Stimulated activated CD8-positive, alpha-beta memory T cell treated with anti-CD3 and anti-CD28 coated beads, Interleukin-15, amount 100 ng/mL, for 24 hours (primary cell): ENCODE measurements at places on chromosomes 13 and 19.

GRCh38 chr13:43822969-43823368 lies 36.2 kb upstream of the ENOX1 start:
- DNase-seq: no peak

DNA sequence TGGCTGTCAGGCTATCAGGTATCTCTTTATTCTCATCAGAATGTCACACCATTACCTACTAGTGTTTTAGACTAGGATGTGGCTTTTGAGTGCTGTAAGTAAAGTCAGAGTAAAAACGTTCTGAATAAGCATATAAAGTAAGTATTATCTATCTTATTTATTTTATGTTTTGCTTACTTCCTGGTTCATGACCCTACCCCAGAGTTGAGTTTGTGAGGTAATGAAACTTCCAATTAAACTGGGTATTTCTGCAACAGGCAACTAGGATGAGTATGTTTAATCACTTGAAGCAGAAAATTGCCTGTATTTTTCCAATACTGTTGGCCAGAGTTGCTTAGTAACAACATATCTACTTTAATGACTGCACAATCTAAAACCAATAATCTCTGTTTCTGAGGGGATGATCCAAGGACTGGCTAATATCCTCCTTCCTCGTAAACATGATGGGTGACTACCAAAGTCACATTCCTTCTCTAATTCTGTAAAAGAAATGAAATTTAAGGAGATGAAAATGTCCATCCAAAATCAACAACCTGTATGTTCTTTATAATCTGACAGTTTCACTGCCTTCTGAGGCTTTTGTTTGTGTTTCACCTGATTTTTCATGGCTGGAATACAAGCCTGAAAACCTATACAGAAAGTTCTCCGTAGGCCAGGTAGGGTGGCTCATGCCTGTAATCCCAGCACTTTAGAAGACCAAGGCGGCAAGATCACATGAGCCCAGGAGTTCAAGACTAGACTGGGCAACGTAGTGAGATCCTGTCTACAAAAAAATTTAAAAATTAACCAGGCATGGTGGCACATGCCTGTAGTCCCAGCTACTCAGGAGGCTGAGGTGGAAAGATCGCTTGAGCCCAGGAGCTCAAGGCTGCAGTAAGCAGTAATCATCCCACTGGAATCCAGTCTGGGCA lies 83.1 kb downstream of the ABCC4 start:
- DNase-seq: no peak

DNA sequence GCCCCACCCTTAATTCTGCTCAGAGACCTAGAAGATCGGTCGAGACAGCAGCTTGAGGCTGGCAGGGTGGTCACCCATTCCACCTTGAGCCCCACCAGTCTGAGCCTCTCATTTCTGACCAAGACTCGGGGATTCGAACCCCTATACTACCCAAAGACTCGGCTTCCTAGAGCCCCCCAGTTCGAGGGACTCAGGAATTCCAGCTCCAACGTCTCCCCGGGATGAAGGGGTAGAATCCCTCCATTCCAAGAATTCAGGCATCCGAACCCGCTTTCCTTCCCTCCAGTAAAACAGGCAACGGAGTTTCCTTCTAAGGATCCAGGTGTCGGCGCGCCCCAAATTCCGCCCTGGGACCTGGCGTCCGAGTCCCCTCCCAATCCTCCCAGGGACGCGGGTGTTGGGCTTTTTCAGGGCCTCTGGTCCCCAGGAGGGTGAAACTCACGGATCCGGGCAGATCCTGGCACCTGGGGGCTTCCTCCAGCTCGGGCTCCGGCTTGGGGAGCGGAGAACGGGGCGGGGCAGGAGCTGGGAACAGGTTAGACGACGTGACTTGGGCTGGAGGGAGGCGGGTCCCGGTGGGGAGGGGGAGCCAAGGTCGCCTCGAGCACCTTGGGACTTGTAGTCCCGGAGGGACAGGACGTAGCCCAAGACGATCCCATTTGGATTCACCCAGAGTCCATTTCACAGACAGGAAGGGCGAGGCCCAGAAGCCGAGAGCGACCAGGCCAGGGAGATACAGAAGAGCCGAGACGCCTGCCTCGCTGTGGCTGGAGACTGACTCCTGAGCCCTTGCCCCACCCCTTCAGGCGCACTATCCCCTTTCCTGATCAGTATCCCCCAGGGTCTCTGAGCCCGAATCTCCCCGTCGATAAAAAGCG lies at the start of gene PPP1R13L:
TSS of gene PPP1R13L (minus strand) at position 513 of the 878 bp plus-strand sequence. CDS start 6,751 bp downstream, outside the sequence.
- no peak for DNase-seq

GRCh38 chr13:113862191-113862930 lies 1.5 kb downstream of the GAS6 start:
- no peak for DNase-seq

DNA sequence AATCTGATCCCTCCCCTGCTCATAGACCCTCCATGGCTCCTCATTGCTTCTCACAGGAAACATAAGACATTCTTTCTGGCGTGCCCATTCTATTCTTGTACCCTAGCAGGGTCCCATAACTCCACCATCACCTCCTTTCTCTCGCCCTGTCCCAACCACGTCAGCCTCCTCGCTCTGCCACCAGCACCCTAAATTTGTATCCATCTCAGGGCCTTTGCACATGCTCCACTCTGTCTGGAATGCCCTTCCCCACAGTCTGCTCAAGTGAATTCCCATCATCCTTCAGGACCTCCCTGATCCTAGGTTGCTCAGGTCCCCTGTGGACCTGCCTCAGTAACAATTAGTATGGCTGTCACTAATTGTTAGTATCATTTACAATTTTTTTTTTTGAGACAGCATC lies 10.5 kb downstream of the B3GNT3 start:
- DNase-seq: no peak

- DNase-seq: no peak
Measured at GRCh38 chr19:46963093-46963734, 56.4 kb upstream of the NPAS1 start.

GRCh38 chr13:32824675-32825074 lies 191.5 kb upstream of the KL start:
- DNase-seq: no peak

DNA sequence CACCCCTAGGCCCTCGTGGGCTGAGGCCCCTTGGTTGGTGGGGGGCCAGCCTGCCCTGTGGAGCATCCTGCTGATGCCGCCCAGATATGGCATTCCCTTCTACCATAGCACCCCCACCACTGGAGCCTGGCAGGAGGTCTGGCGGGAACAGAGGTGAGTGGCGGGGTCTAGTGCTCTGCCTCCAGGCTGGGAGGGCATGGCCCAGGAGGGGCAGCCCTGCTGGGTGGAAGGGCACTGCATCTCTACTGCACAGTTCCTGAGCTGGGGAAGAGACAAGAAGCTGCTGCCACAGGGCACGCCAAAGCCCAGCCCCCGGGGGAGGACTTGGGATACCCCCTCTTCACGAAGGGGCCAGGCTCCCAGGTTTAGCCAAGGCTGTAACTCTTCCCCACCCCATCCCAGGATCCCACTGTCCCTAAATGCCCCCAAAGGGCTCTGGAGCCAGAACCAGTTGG lies 2.4 kb upstream of the KMT2B start:
- no peak for DNase-seq
